ENCODE measurements at places on chromosomes 5 and 9.

DNA sequence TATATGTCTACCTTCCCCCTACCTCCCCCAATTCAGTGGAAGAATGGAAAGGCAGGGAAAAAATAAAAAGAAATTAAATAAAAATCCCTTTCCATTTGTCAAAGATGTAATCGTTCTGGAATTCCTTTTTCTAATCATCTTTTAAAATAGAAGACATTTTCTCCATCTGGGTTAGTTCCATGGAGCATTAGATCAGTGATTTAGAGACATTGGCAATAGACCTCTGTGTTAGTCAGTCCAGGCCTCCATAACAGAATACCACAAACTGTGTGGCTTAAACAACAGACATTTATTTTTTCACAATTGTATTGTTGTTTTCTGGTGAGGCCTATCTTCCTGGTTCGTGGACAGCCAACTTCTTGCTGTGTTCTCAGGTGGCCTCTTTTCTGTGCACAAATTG lies 516.6 kb upstream of the DAB2 start:
- DNase-seq: no peak

DNA sequence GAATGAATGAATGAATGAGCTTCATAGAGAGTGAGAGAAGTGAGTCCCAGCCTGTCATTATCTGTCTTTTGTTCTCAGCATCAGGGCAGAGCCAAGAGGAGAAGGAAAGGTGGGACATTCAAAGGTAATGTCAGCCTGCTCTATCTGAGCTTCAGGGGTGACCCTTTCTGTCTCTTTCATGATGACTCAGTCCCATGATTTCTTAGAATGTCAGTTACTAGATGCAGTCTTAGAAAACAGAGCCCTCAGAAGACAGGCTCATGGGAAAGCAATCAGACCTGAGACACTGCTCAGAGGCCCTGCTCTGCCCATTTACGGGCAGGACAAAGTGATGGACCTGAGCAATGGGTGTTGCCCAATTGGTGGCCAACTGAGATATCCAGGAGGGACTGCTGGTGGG lies 1.1 kb downstream of the SPATA31D1 start:
- DNase-seq: no peak

DNA sequence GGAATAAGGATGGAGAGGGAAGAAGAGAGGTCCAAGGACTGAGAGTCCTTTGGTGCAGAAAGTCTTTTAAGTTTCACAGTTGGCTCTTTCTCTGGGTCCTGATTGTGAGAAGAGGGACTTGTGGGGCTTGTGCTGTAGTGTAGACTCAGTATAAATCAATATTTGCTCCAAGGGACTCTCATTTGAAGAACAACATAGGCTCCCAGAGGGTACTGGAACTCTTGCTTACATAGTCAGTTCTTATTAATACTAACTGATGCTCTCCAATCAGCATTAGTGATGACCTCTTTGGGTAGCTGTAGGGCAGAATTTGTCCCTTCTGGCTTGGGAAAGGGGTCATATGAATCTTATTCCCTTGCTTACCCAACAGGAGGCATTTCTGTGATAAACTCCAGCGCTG lies 62.5 kb upstream of the CXCL14 start:
- no peak for DNase-seq

- DNase-seq: no peak
Measured at GRCh38 chr5:154522284-154522683, 44.3 kb upstream of the HAND1 start.

GRCh38 chr9:113854310-113854709 lies 21.8 kb upstream of the ZNF618 start:
- DNase-seq: no peak
